Mesendoderm (in vitro differentiated cells): ENCODE measurements at places on chromosomes 3 and 15.

DNA sequence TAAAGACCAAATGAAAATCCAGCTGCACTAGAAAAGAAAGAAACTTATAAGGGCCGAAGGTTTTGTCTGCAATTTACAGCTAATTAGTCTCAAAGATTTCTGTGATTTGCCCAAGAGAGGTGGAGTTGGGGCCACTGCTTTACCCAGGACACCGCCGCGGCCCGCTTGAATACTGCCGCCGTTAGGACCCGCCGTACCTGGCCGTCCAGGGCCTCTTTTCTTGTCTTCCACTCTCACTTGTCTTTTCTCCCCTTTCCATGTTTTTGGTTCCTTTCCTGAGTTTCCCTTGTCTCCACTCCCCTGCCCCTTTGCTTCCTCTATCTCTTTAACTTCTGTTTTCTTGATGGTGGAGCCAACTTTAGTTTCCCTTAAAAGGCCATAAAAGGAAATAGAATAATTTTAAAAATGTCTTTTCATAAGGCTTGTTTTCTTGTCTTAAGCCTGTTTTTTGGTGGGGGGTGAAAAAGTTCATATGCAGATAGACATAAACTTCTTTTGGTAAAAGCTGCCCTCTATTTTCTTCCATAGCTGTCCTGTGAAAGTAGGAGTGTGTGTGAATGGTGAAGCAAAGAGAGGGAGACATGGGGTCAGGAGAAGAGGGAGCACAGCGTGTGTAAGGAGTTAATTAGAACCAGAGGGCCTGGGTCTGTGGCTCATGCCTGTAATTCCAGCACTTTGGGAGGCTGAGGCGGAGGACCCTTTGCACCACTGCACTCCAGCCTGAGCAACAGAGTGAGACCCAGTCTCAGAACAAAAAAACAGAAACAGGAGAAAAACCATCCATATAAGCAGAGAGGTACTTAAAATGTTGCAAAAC is 16.0 kb upstream of the CCNL1 start:
- peak; percentile 38 for DNase-seq

DNA sequence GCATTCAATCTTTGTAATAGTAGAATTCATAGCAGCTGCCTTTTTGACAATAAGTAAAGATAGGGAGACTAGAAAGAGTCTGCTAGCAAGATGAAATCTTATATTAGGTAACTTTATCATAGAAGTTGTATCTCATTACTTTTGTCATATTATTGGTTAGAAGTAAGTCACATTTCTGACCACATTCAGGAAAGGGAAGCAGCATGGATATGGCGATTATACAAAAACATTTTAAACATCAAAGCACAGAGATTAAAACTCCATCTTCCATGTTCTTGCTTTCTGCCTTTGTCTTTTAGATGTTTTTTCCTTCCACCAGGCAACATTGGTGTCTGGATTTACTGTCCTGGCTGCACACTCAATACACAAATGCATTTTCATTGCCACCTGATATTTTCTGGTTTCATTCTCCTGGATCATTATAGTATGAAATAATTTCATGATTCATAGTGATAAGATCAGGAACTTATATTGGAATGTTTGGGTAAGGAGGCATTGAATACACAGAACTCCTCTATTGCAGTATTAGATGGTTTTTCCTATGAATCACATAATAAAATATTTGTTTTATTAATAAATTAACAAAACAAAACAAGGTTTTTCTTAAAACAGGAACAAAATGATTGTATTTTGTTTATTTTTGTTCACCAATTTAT is 1460.3 kb upstream of the CADM2 start:
- DNase-seq = no peak

DNA sequence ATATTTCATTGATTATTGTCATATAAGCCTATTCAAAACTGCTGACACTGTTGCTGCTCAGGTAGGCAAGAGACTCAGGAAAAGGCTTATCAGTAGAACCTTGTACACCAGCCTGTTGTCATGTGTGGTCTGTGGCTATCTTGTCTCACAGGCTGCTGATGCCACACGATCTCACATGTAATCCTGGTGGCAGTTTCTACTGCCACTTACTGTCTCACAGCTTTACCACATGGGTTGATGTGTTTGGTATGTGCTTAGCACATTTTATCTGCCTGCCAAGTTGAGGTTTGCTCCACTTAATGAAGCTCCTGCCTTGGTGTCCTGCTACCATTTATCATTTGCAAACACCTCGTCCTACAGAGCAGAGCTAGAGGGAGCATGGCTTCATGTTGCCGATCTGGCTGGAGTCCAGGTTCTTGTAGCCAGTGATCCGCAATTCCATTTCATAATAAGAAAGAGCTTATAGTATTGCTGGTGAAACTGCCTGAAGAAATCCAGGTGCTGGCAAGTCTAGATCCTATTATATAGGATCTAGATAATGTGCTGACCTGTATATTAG is 637.9 kb downstream of the NLGN1 start:
- DNase-seq = peak; percentile 22

- DNase-seq = no peak
Measured at GRCh38 chr15:49035825-49036224, 10.4 kb downstream of the SECISBP2L start.

GRCh38 chr3:146037697-146038096 is 123.3 kb downstream of the PLOD2 start:
- DNase-seq = no peak

DNA sequence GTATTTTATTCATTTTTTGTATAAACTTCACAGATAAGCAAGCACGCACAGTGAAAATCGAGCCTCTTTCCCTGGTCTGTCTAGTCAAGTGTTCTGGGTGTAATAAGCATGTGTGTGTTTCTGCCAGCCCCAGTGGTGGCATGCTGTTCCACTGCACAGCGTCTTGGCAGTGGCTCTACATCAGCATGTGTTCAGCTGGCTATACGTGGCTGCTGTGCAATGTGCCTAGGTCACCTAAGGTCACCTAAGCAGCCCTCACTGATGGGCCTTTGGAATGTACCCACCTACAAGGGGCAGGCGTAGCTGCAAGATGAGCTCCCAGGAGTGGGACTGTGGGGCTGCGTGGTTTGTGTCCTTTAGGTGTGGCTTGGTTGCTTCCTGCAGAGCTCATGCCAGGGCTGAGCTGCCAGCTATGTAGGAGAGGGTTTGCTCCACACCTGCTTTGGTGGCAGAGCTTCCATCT is 4.9 kb downstream of the LIMD1 start:
- DNase-seq = no peak
